ENCODE measurements at places on chromosomes 16 and 17.
A peak's percentile ranks its signal among the peaks of the same experiment; 100 is the strongest.

- no peak for DNase-seq
Measured at GRCh38 chr17:57638284-57638683, 106.8 kb downstream of the CCDC182 start.

DNA sequence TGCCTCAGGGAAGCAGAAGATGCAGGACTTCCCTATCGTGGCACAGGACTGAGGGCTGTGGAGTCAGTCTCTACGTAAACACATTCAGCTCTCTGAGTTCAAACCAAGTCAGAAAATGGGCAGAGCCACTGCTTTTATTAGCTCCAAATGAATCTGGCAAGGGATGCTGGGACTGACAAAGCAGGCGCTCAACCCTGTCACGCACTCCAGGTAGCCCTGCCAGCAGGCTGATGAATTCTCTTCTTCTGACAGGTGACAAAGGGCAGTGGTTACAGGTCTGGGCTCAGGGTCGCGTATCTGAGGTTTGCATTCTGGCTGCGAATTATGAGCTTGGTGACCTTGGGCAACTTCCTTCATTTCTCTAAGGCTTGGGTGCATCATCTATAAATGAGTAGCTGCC, 9.4 kb downstream of the RPH3AL start:
- DNase-seq, result no peak

- no peak for DNase-seq
Measured at GRCh38 chr17:4583782-4584100, 588 bp upstream of the SMTNL2 start.

DNA sequence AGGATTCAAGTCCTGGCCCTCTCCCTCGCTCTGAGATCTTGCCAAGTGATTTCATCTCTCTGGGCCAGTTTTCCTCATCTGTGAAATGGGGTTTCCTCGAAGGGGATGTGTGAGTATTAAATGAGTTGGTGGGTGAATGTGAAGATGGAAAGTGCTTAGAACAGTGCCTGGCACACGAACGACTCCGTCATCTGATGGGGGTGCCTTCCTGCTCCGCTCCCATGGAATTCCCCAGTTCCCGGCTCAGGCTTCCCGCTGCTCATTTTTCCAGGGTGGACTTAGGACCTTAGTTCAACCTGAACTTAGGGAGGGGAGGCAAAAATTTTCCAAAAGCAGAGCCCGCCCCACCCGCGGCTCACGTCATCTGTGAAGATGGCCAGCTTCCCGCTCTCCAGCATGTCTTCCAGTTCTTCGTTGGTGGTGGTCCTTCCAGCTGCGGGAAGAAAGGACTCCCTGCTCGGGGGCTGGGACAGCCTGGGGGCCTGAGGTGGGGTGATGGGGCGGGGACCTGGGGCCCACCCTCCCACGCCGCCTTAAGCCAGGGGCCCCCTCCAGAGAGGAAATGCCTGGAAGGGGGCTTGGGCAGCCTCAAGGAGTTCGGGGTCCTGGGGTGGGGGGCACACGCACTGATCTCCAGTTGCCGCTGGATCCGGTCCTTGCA, 11.4 kb downstream of the HSD3B7 start:
- no peak for DNase-seq

GRCh38 chr17:49434821-49435670, 20.4 kb upstream of the PHB1 start:
- DNase-seq, result peak; percentile 9

Measured in T-helper 17 cell (primary cell).